ENCODE measurements at places on chromosomes 1 and 21. TPM values are rescaled to one million over a fixed set of nuclear protein-coding genes. Genes with fewer than 3 reads are reported as not detected.

The KIFAP3 gene
- 11.1 TPM for total RNA-seq

The CD244 gene
- total RNA-seq, result 2.4 TPM

The ARHGAP30 gene
- total RNA-seq, result 6.6 TPM

DNA sequence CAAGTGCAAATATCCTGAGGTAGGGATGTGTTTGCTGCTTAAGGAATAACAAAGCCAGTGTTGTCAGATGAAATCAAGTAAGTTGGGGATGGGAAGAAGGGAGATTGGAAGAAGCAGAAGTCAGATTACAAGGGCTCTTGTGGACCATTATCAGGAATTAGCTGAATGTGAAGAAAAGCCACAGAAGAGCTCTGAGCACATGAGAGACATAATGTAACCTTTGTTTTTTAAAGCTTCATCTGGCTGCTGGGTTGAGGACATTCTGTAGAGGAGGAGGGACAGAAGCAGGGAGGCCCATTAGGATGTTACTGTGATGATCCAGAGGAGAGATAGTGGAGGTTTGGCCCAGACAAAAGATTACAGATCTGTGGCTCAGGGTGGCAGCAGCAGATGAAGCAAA, 111.7 kb downstream of the DUSP10 start:
- no peak for DNase-seq

- DNase-seq, result no peak
Measured at GRCh38 chr1:104456724-104457123, 707.0 kb downstream of the AMY1C start.

GRCh38 chr1:24266998-24267397, 52.2 kb upstream of the GRHL3 start:
- DNase-seq, result no peak

- no peak for DNase-seq
Measured at GRCh38 chr1:165117482-165117881, 239.0 kb downstream of the LMX1A start.

GRCh38 chr1:169287280-169287679, 80.3 kb downstream of the NME7 start:
- no peak for DNase-seq

GRCh38 chr1:224082146-224082545, 31.8 kb upstream of the FBXO28 start:
- DNase-seq, result no peak

DNA sequence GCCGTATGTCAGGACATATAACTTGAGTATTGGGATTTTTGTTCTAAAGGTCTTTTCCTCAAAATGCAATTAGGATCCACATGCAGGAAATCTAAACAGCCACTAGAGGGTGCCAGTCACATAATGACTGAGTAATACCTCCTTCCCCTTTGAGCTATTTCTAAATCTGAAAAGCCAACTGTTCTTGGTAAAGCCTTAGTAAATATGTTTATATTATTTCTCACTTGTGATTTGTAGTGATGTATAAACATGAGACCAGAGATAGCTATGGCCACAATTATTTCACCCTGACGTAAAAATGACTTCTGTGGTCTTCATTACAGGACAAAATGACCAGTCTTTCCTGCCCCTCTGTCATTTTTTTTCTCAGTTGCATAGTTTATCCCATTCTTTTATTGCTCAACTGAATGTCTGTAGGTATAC, 41.0 kb upstream of the DR1 start:
- DNase-seq, result no peak
